Stimulated activated CD8-positive, alpha-beta memory T cell treated with anti-CD3 and anti-CD28 coated beads, Interleukin-2, amount 100 ng/mL, for 1 hour (primary cell): ENCODE measurements at places on chromosomes 2 and 18.

- no peak for DNase-seq
Observed at GRCh38 chr2:39433586-39434195, 3.4 kb downstream of the MAP4K3 start.

DNA sequence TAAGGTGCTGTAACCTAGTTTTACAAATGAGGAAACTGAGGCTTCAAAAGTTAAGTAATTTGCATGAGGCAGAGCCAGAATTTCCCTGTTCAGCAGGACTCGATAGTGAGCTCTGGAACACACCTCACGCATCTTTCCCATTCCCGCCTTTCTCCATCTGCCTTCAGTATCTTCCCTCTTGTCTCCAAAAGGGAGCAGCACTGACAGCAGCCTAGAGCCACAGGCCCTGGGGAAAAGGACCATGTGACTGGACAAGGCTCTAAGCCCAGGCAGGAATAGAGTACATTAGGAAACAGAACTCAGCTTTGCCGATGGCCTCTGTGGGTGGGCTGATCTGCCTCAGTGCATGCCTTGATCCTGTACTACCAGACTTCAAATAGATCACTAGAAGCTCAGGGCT is 21.5 kb downstream of the GPR155 start:
- DNase-seq = no peak

- no peak for DNase-seq
Observed at GRCh38 chr18:63207143-63207790, 112.3 kb downstream of the BCL2 start.

DNA sequence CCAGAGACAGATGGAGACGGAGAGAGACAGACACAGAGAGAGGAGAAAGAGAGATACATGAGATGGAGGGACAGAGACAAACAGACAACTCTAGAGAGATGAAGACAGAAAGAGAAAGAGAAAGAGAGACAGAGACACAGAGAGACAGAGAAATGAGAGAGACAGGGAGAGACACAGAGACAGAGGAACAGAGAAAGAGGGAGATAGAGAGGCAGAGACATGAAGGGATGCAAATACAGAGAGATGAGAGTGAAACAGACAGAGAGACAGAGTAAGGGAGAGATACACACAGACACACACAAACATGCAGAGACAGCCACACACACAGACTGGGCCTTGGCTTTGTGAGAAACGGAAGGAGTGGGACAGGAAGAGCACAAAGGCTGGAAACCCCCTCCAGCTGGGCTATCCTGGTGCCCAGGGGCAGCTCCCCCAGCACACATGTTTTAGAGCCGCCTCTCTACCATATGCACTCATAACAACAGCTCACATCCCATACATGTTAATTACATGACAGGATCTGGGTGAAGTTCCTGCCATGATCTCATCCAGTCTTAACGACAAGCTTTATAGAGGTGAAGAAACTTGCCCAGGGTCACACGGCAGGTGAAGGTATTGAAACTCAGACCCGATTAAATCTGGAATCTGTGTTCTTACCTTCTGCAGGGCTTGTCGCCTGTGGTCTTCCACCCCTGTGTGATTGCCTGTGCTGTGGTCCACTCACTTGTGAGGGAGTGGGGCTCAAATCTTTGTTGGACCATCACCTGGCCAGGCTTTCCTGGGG is 32.4 kb downstream of the IL18R1 start:
- DNase-seq = no peak
